ENCODE measurements at places on chromosomes 16 and 17.

DNA sequence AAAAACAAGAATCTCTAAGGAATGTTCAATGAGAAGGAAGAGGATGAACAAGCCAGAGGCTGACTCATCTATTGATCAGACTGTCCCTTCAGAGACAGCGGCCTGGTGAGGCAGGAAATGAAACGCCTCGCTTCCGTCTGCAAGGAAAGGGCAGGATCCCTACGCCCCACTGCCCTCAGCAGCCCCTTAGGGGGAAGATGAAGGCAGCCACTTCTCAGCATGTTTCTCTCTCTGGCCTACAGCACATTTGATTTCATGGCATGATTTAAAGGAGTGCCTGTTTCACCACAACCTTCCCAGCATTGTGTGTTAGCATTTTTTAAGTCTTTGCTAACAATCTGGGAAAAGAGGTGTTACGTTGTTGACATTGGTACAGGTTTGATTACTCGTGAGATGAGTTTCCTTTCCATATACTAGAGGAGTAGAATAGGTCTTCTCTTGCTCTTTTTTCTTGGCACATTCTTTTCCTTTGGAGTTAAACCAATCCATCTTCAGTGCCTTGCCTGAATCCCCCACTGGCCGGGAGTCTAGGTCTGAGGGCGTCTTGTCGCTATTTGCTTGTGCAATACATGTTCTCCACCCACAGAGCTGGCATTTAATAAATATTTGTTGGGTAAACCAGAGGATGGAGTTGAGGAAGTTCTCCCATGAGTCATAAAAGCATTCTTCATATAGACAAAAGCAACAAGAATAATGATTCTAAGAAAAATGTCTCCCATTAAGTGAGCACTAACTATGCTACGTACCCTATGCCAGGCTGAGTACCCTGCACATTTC is 47.4 kb downstream of the RBFOX3 start:
- no peak for DNase-seq

- no peak for DNase-seq
Observed at GRCh38 chr16:76565542-76565941, 288.3 kb downstream of the CNTNAP4 start.

- DNase-seq: peak; percentile 58
Observed at GRCh38 chr17:5237541-5238016, 2.9 kb upstream of the SCIMP start.

GRCh38 chr17:29345066-29345465 is 45.1 kb upstream of the TAOK1 start:
- no peak for DNase-seq

GRCh38 chr16:54171626-54172537 is 114.7 kb downstream of the IRX3 start:
- no peak for DNase-seq

- DNase-seq: no peak
Observed at GRCh38 chr16:75485230-75486013, 9.8 kb downstream of the CHST6 start.

- DNase-seq: no peak
Observed at GRCh38 chr17:50362661-50363060, 10.3 kb downstream of the MRPL27 start.

DNA sequence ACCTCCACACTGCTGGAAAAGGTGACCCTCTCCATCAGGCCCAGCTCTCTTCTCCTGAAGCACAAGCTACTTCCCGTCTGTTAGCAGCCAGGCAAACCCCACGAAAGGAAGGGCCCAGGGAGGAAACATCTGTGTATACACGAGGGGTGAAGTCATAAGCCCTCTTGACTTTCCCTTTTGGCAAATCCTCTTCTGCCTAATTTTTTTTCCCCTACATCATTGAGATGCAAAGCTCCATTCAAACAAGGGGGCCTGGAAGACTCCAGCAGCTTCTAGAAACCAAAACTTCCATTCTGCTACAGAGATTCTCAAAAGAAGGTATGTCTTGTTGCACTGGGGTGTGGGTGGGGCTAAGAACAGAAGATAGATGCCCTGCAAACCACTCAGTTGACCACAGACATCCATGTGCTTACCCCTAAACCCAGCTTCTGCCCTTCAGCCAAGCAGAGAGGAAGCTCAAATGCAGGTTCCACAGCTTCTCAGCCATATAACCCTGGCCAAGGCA is 145.6 kb upstream of the RCVRN start:
- DNase-seq: no peak

DNA sequence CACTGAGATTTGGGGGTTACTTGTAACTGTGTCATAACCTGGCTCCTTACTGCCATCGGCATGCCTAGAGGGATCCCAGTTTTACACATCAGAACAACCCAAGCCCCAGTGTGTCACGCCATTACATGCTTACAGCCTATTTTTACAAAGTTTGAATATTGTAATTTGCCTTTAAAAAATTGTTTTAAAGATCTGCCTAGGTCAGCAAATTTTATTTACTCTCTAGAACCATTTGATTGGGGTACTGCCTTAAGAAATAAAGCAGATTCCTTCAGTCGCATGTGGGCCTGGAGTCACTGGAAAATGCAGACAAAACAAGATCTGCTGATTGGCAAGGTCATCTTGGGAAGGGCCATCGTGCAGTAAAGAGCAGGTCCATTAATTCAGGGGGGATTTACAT is 566.9 kb downstream of the WWOX start:
- DNase-seq: no peak

DNA sequence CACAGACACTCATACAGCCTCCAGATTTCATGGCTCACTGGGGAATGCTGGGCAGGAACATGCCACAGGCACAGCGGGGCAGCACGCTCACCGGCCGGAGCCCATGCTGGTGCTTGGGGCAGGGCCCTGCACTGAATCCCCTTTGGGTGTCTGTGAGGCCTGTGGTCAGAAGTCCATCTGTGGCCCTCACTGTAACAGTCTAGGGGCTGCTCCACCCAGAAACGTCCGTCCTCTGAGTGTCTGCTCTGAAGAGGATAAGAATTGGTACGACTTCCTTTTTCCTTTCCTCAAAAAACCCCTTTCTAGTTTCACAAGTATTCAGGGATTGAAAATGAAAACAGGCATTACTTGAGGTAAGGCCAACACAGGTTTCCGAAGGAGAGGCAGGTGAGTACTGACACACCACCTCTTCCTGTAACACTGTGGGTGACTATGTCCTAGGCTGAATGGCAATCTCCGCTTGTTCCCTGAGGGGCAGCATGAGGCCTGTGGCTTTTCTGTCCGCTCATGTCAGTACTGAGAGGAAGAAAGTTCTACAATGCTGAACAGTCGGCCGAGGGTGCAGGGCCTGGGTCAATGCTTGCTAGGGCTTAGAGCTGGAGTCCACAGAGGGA is 42.5 kb downstream of the TMEM11 start:
- DNase-seq: no peak

DNA sequence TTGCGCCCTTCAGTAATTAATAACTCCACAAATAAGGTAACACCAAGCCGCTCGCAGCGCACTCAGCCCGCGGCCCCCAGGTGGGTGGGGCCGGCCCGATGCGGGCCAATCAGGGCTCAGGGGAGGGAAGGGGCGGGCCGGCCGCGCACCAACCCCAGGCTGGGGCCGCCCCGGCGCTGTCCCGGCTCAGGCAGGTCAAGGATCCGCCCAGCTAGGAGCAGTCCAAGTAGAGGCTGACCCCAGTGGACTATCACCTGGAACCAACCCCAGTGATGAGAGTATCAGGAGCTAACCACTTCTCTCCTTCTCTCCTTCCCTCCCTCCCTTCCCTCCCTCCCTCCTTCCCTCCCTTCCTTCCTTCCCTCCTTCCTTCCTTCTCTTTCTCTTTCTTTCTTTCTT is 110.8 kb downstream of the C16orf78 start:
- DNase-seq: no peak

DNA sequence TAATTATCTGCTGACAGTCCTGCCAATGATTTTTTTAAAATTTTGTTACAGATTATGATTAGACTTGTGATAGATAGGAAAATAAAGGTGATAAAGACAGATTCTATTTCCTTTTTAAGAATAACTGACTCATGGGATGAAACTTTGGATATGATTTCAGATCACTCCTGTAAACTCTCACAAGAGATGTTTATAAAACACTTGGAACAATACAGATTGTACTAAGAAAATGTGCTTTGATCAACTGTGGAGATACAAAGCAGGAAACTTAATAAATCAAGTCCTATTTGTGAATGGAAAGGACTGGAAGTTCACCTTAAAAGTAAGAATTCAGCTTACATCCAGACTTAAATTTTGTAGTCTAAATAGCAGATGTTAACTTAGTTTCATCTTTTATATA is 21.4 kb downstream of the MRTFB start:
- DNase-seq: no peak

DNA sequence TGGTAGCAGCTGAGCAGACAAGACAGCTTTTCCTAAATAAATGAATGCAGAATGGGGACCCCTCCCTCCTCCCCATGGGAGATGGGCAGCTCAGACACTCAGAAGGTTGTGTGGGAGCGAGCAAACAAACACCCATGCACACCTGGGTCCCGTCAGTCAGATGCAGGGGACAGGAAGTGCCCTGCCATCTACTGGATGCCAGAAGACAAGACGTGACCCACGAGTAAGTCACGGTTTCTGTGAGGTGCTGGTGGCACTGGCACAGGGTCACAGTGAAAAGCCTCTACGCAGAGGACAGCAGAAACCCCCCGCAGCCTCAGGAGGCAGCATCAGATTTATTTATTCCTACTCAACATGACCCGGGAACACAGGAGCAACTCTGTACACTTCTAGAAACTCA is 8.4 kb downstream of the HBQ1 start:
- peak; percentile 23 for DNase-seq

DNA sequence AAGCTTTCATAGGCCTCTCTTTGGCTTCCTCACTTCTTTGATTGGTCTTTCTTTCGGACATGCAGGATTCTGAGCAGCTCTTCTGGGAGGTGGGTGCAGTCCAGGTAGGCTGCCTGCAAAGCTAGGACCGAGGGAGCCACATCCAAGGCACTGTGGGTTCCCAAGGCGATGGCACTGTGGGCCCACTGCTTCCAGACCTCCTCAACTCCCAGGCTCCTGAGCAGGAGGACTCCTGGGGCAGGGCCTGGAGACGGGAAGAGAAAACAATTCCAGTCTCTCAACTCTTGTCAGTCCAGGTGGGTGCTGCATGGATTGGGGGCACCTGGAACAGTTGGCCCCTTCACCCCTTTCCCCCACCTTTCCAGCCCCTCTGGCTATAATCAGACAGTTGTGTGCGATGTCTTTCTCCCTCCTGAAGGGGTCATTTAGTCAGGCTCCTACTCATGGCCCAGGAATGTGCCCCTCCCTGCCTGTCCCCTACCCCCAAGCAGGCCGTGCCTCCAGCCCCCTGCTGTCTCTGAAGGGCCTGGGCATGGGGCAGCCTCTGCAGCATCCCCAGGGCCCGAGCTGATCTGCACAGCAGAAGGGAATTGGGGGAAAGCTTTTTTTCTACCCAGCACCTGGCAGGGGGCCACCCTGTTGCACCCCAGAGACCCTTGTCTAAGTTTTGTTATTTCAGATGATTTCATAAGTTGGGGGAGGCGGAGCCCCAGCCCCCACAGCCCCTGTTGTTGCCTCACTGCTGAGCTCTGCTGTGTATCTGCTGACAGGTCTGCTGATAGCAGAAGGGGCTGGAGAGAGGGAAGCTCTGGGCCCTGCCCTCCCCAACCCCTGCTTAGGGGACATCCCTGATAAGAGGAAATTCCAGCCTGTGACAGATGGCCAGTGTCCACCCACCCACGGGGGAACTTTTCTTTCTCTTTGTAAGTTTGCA is 330.3 kb downstream of the SEC14L1 start:
- no peak for DNase-seq

DNA sequence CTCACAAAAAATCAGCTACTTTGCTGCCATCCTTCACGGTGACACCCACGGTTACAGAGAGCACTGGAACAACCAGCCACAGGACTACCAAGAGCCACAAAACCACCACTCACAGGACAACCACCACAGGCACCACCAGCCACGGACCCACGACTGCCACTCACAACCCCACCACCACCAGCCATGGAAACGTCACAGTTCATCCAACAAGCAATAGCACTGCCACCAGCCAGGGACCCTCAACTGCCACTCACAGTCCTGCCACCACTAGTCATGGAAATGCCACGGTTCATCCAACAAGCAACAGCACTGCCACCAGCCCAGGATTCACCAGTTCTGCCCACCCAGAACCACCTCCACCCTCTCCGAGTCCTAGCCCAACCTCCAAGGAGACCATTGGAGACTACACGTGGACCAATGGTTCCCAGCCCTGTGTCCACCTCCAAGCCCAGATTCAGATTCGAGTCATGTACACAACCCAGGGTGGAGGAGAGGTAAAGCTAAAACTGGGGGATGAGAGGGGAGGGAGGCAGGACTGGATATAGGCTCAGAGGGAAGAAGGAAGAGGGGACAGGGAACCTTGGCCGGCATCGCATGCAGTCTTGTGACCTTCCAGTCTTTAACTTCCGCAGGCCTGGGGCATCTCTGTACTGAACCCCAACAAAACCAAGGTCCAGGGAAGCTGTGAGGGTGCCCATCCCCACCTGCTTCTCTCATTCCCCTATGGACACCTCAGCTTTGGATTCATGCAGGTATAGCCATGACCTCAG is 581 bp downstream of the CD68 start:
- no peak for DNase-seq

- DNase-seq: peak; percentile 95
Observed at GRCh38 chr17:5584383-5585286, at the start of gene NLRP1. Gene NLRP1, minus strand, starts transcription at chr17:5584509. Its CDS starts 552 bp downstream, at chr17:5583957.

DNA sequence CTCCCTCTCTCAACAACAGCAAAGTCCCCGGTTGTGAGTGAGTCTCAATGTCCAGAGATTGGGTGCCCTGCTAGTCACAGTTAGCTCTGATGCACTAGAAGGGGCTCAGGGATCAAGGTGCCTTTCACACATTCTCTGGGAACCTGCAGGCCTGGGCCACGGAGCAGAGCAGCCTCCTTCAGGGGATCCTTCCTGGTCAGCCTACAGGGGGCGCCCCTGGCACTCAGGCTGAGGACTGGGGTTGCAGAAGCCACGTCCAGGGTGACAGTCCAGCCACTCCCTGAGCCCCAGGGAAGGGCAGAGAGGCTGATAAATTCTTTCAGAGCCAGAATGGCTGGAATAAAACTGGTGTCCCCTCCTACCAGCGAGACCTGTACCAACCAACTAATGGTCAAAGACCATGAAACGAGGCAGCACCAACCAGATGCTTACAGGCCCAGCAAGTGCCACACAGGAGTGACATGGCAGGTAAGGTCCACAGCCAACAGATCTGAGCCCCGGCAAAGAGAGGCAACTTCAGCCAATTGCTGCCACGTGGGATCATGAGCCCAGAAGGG is 43.5 kb downstream of the ST3GAL2 start:
- peak; percentile 64 for DNase-seq

- peak; percentile 82 for DNase-seq
Observed at GRCh38 chr16:30458561-30459394, 13.1 kb upstream of the SEPHS2 start.

- DNase-seq: no peak
Observed at GRCh38 chr16:80150978-80151721, 389.6 kb upstream of the DYNLRB2 start.

DNA sequence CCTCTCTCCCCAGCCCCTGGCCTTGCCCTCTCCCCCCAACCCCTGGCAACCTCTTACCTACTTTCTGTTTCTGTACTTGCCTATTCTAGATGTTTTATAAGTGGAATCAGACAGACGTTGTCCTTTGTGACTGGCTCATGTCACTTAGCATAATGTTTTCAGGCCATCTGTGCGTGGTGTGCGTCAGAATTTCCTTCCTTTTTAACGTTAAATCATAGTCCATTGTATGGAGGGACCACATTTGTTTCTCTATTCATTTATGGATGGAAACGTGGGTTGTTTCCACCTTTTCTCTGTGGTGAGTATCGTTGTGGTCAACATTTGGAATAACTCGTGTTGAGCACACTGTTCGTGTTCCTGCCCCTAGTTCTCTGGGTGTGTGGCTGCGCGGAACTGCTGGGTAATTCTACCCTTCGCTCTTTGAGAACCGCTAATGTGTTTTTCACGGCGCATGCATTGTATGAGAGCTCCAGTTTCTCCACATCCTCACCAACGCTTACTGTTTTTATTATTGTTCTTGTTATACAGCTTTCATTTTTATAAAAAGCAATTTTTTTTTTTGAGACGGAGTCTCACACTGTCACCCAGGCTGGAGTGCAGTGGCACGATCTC is 26.3 kb downstream of the ACTG1 start:
- DNase-seq: no peak
